ENCODE measurements at places on chromosomes 1 and 21.

DNA sequence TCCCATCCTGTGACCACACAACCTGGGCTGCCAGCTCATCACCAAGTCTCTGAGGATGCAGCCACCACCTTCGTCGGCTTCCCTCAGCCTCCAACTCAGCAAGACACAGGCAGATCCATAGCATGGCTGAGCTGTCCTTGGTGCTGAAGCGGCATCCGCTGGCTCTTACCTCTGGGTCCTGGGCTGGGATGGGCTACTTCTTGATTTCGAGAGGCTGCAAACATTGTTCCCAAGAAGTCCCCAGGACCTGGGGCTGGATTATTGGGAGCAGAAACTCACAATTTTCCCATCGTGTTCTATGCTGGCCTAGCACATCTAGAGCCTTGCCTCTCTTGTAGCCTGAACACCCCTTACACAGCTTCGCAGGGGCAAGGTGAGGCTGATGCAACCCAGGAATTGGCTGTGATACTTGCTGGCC lies 24.9 kb upstream of the C1QA start:
- DNase-seq = peak; percentile 38

GRCh38 chr1:104746994-104747393 lies 997.3 kb downstream of the AMY1C start:
- DNase-seq = no peak

DNA sequence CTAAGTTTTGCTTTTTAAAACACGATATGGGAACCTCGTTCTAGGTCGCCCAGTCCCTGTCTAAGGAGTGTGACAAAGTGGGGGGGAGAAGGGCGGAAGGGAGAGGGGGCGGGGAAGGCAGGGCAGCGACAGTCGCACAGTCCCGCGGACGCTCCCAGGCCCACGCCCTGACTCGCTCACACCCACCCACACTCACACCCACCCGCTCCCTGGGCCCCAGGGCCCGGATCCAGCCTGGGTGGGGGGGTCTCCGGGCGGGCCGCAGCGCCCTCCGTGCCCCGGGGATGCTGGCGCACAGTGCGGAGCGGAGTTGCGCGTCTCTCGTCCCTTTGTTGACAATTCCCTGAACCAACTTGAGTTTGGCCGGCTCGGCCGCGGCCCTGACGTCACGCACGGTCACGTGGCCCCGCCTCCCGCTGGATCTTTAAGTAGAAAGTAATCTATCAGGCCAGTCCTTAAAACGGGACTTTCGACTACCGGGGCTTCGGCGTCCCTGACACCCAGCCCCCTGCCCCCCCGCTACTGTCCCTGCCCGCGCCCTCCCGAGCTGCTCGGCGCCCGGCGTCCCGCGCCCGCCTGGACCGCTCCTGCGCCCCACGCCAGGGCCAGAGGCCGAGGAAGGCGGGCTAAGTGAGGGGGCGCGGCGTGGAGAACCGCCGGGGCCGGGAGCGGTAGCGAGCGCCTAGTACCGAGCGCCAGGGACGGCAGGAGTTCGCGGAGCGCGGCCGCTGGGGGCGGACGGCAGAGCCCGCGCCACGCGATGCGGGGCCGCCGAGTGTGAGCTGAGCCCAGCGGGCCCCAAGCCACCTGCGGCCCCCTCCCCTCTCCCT lies at the start of gene FOXD3:
Gene FOXD3 (plus strand): TSS at position 454 of the 830 bp plus-strand sequence. CDS start 492 bp downstream, outside the sequence.
- peak; percentile 59 for DNase-seq

- no peak for DNase-seq
Observed at GRCh38 chr1:188641566-188642211, 1812.9 kb downstream of the PLA2G4A start.

DNA sequence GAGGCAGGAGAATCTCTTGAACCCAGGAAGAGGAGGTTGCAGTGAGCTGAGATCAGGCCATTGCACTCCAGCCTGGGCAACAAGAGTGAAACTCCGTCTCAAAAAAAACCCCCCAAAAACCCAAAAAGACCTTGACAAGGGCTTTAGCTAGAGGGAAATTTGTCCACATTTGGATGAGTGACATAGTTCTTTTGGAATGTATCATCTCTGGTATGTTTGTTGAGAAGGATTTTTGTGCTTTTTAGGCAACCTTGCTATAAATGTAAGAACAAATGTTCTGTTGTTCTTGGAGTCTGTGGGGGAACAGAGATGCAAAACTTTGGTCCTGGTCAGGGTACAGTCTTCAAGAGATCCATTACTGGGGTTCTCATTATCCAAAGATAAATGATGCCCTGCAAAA lies 28.9 kb downstream of the INAVA start:
- peak; percentile 15 for DNase-seq

- DNase-seq = no peak
Observed at GRCh38 chr21:33856893-33857527, 58.6 kb downstream of the ATP5PO start.

DNA sequence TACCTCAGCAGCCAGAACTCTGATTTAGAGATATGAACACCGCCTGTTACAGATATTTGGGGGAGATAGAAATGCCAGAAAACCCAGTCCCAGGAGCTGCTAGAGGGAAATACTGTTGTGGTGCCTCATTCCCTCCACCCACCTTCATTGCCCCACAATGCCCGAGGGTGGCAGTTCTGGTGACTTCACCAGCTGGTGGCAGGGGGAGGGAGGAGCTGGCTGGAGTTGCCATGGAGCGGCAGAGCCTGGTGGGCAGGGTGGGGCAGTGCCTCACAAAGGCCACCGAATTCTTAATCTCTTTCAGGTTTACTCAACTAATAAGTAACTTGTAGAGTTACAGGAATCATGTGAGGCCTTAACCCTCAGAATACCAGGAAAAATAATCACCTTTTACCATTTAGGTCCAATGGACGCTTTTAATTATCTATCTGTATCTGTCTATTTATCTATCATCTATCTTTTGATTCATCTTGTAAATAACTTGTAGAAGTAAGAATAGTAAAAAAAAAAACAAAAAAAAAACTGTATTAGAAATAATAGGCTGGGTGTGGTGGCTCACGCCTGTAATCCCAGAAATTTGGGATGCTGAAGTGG lies 11.7 kb upstream of the S100A11 start:
- no peak for DNase-seq

- no peak for DNase-seq
Observed at GRCh38 chr1:43564551-43565348, 34.1 kb downstream of the PTPRF start.

DNA sequence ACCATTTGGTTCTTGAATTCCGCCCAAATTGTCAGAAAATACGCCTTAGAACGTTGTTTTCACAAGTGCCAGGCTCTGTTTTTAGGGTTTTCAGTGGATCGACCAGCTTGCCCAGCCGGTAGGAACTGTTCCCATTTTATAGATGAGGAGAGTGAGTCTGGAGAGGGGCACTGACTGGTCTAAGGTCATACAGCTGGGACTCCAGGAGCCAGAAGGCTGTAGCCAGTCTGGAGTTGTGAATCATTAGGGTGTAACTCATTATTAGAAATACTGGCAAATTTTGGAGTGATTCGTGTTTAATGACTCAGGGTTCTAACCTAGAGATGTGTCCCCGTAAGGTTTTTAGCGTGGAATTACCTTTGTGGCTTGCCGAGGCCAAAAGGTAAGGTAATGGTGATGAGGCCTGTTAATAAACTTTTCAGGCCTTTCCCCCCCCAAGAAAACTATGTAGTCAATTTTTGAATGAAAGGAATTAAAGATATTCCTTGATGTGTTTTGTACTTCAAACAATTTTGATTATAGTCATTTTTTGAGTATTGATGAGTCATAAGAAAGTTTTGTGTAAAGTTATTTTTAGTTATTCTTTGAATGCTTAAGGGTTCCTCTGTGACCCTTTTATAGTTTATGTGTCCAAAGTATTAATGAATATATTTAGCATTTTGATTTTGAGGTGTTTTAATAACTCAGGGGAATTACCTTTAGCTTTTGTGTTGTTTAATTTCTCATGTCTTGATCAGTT lies 2.1 kb downstream of the DYRK1A start:
- peak; percentile 50 for DNase-seq
